Activated T-cell treated with anti-CD3 and anti-CD28 coated beads, Interleukin-2, amount 50 U/mL, for 72 hours (primary cell): ENCODE measurements at places on chromosomes 2 and 18. TPM values are rescaled to one million over a fixed set of nuclear protein-coding genes. Genes with fewer than 3 reads are reported as not detected.

- no peak for DNase-seq
Measured at GRCh38 chr2:194166818-194167217, 1490.2 kb upstream of the SLC39A10 start.

- DNase-seq: no peak
Measured at GRCh38 chr18:43805646-43806194, 528.4 kb upstream of the SYT4 start.

DNA sequence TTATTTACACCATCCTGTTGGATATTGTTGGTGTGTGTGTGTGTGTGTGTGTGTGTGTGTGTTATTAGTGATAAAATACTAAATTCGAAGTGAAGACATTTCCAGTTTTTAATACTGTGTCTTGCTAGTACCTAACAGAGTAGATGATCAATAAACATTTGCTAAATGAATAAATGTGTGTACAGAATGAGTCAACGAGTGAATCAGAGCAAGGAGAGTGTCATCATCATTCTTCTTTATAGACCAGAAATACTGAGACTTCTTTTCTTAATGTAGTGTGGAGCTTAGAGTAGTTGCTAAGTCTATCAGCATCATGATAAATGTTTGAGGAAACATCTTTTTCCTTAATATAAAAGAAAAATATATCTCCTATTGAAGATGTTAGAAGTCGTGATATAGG lies 169.7 kb upstream of the SATB2 start:
- no peak for DNase-seq

DNA sequence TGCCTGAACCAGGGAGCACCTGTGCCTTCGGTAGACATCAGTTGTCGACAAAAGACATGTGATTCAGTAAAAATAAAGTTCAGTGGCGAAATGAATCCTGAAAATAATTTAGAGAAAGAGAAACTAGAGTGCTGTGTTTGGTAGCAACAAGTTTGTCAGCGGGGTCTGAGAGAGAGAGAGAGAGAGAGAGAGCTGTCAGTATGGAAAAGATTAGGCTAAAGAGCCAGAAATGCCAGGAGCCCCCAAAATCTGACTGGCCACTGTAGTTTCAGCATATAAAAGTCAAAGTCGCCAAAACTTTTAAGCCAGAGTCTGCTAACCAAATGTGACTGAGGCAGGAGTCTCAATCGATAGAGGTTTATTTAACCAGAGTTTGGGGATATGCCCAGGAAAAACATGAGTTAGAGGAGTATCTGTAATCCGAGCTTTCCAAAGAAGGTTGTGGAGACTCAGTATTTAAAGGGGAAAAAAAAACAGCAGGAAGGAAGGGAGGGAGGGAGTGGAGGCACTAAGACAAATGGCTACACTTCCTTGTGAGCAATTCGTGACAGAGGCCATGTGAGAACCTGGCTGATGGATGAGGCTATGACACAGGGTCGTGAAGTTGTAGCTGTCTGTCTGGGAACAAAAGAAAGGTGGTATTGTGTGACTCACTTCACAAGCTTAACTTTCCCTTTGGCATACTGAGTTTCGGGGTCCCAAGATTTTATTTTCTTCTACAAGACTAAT lies 20.5 kb upstream of the GNAL start:
- no peak for DNase-seq

GRCh38 chr2:116133381-116133942 lies 1681.0 kb upstream of the DDX18 start:
- DNase-seq: no peak

GRCh38 chr2:190578158-190579057 lies 43.9 kb upstream of the NEMP2 start:
- DNase-seq: no peak

DNA sequence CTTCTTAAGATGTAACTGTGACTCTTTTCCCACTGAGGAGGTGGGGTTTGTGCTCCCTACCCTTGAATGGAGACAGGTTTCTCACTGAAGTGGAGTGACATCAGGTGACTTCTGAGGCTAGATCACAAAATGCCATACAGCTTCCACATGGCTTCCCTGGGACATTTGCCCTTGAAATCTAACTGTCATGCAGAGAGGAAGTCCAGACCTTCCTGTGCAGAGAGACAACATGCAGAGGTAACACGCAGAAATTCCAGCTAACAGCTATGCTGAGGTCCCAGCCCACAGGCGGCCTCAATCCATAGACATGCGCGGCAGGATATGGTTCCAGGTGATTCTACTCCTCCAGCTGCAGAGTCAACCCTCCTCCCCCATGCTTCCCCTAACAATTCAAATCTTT lies 119.0 kb downstream of the TRIB2 start:
- DNase-seq: no peak

- no peak for DNase-seq
Measured at GRCh38 chr18:9710037-9710436, 1.9 kb downstream of the RAB31 start.

GRCh38 chr2:200765139-200765951 lies 46.4 kb upstream of the BZW1 start:
- DNase-seq: peak; percentile 63

DNA sequence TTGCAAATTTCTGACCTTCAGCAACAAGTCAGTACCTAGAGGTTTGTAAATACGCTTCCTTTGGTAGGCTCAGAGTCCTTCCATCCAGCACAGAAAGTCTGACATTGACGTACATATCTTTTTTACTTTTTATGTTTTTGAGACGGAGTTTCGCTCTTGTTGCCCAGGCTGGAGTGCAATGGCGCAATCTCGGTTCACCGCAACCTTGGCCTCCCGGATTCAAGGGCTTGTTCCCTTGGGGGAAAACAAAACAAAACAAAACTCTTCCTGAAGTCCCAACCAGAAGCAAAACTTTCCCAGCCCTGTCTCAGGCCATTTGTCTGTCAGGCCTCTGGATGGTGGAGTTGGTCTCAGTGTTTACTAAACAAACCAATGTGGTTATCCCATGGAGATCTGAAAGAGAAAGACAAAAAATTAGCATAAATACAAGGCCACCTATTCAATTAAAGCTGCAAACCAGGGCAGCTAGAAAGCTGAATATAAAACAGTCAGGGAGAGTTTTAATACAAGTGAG lies 29.6 kb upstream of the ATL2 start:
- DNase-seq: no peak

DNA sequence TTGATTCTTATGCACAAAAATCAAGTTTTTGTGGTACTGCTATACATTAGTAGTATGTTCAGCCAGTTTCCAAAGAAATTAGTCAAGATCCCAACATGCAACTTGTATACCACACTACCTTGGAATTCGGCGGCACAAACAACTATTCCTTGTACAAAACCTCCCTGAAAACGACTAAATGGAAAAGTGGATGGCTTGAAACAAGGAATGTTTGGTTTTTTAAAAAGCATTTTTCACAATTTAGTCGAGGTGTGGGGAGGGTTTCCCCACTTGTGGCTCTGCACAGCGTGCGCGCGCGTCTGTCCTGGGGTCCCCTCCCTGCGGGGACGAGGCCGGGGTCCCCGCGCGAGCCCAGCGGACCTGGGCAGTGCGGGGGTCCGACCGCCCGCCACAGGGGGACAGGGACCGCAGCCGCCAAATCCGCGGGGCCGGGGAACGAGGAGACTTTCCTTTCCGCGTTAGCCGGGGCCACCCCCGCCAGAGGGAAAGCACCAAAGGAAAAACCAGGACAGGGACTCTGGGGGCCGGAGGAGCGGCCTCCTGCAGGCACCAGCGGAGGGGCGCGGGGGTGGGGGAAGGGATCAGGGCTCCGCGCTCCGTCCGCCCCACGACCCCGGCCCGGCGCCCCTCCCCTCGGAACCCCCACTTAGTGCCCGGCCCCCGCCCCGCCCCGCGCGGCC lies 534 bp upstream of the SOCS6 start:
- peak; percentile 3 for DNase-seq

GRCh38 chr2:46032161-46032813 lies 264.9 kb upstream of the EPAS1 start:
- DNase-seq: no peak

- no peak for DNase-seq
Measured at GRCh38 chr2:80269806-80270205, 34.7 kb downstream of the LRRTM1 start.

DNA sequence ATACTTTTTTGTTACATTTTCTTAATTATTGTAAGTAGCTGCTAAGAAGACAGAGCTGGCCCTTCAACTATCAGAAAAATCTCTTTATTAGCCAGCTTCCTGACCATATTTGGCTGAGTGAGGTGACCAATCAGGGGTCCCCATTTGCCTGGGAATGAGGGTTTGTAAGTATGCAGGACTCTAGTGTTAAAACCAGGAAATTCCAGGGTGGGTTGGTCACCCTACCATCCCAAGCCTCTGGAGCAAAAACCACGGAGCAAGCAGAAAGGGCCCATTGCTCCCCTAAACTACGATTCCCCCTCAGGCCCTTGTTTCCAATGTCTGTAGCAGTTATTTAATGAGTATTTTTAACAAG lies 165.6 kb upstream of the NCKAP5 start:
- no peak for DNase-seq

GRCh38 chr2:60907329-60907728 lies 26.0 kb downstream of the REL start:
- DNase-seq: no peak

DNA sequence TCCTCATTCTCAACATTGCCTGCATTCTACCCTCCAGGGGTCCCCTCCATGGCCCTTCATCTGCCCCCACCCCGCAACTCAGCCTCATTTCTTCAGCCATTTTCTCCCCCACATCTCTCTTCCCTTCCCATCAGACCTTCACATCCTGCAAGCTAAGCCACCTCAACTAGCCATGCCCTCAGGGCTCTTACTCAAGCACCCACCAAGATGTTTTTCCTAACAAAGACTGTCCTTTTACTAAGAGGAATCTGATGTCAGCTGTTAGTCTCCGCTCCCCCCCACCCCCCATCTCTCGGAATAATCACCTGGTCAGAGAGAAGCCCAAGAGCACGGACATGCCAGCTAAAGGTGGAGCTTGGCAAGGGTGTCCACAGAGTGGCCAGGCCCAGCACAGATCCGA lies 4.7 kb upstream of the CAPN10 start:
- no peak for DNase-seq

- no peak for DNase-seq
Measured at GRCh38 chr2:229825476-229825875, 96.3 kb downstream of the TRIP12 start.

GRCh38 chr2:117820444-117820843 lies 6.0 kb downstream of the DDX18 start:
- peak; percentile 61 for DNase-seq

GRCh38 chr2:13128139-13128538 lies 411.4 kb downstream of the TRIB2 start:
- DNase-seq: no peak

DNA sequence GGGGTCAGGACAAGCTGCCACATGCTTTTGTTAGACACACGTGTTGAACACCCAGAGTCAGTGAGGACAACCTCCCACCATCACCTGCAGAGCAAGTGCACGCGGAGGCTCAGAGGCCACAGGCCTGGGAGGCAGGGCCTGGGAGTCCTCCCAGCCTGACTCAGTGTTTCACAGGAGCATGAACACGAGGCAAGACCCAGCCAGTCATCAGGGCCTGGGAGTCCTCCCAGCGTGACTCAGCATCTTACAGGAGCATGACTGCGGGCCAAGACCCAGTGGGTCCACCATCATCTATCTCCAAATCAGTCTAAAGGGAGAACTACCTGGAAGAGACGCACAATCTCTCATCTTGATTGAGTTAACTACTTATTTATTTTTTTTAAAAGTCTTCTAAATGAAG lies 112.6 kb upstream of the PXDN start:
- DNase-seq: no peak

- peak; percentile 23 for DNase-seq
Measured at GRCh38 chr18:75854174-75854573, 426.7 kb upstream of the SMIM21 start.

- DNase-seq: peak; percentile 66
Measured at GRCh38 chr2:222813177-222813843, 47.5 kb upstream of the ACSL3 start.

GRCh38 chr2:4635289-4635688 lies 931.9 kb downstream of the DCDC2C start:
- no peak for DNase-seq

- DNase-seq: no peak
Measured at GRCh38 chr2:2581331-2582159, 250.5 kb upstream of the MYT1L start.

DNA sequence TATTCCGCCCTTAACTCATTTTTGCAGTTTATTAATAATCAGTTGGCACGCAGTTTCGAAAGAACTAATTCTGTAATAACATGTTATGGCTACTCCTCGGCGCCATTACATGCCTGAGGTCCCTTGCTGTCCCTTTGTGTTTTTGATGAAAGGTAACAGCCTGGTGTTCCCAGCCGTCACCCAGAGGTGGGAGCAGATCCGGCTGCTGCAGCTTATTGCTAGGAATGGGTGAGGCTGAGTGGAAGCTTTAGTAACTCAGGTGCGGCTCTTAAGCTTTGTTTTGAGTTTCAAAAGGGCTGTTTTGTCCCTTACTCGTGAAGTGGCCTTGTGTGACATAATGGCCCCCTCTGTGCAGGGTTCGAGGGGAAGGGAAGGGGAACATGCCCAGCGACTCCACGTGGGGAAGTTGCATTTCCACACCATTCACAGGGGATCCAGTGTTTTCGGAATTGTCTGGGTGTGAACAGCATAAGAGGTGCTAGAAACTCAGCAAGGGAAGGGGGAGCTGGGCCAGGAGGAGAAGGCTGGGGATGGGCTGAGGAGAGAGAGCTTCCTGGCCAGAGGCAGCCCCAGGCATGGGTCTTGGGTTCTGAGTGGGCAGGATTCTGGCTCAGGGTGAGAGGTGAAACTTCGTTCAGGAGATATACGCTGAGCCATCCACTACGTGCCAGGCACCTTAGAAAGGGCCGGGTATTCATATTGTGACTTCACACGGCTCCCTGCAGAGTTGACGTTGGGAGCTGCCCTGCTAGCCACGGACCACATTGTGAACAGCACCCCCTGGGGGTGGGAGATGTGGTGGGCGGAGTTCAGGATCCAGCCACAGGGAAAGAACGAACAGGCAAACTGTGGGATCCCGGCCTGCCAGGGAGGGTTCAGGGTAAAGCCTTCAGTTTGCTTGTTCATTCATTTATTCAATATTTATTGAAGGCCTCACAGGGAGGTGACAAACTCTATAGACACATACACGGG lies 84.4 kb downstream of the TGOLN2 start:
- peak; percentile 16 for DNase-seq

GRCh38 chr2:689237-689636 lies 12.0 kb upstream of the TMEM18 start:
- DNase-seq: no peak

DNA sequence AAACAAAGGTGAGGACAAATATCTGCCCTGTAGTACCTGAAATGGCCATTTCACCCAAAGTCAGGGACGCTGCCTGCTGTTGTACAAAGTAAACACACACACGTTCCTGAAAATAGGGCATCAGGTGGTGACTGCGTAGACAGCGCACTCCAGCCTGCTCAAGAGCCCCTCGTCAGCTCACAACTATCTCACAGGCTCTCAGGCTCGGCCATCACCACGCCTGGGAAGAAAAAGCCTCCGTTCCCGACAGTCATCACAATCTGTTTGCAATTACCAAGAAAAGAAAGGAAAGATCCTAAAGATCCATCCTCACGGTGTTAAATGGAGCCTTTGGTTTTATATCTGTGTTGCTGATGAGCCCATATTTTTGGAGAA lies 230.2 kb downstream of the ZNF516 start:
- DNase-seq: no peak

The SGO2 gene
- 36.5 TPM for total RNA-seq

The RASGRP3 gene
- total RNA-seq: 3.1 TPM

The BMP10 gene
- not detected for total RNA-seq

The AGBL5 gene
- total RNA-seq: 12.1 TPM

The CD8B gene
- 79.3 TPM for total RNA-seq

The ACVR1C gene
- total RNA-seq: 2.3 TPM

The CPO gene
- not detected for total RNA-seq

The CFAP65 gene
- total RNA-seq: not detected

The PROKR1 gene
- not detected for total RNA-seq

The ERFE gene
- total RNA-seq: 0.88 TPM

The CFC1 gene
- total RNA-seq: not detected

The ARHGAP15 gene
- 94.6 TPM for total RNA-seq

The DSG4 gene
- total RNA-seq: not detected

The C1GALT1C1L gene
- total RNA-seq: not detected

The SRSF7 gene
- total RNA-seq: 264 TPM
